ENCODE measurements at places on chromosomes 3 and 15. TPM values are rescaled to one million over a fixed set of nuclear protein-coding genes. Genes with fewer than 3 reads are reported as not detected.

DNA sequence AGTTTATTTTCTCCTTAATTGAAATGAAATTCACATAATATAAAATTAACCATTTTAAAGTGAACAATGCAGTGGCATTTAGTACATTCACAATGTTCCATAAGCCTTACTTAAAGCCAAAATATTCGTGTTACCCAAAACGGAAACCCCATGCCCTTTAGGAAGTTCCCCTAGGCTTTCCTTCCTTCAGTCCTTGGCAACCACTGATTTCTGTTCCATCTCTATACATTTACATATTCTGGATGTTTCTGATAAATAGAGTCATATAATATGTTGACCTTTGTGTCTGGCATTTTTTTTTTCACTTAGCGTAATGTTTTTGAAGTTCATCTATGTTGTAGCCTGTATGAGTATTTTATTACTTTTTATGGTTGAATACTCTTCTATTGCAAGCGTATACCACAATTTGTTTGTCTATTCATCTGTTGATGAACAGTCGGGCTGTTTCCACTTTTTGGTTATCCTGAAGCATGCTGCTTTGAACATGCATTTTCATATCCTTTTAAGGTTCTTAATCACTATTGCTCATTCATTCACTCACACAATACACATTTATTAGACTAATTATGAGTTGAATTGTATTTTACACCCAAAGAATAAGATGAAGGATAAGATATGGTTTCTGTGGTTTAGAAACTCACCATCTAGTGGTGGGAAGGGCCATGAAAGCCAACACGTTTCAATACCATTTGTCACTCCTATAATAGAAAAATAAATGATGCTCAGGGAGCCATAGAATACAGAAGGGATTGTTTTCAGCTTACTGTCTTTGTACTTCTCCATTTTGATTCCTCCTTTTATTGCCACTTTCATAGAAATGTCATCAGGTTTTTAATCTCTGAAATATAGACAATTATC lies 408.2 kb upstream of the CBLB start:
- DNase-seq, result no peak

GRCh38 chr3:46471371-46471914 lies 6.7 kb upstream of the LTF start:
- DNase-seq, result no peak

DNA sequence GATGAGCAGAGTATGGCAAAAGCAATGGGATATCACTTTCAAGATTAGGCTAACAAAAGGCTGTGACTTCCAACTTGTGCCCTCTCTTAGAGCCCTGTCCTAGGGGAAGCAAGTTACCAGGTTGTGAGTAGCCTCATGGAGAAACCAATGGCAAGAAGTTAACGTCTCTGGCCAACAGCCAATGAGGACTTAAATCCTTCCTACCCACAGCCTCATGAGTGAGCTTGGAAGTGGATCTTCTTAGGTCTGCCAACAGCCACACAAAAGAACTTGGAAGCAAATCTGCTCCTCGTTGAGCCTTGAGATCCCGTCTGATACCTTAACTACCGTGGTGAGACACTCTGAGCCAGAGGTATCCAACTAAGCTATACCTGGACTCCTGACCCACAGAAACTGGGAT lies 5.7 kb downstream of the NME9 start:
- no peak for DNase-seq

GRCh38 chr3:150407808-150408220 lies 284 bp upstream of the TSC22D2 start:
- DNase-seq, result no peak

- no peak for DNase-seq
Observed at GRCh38 chr3:73687106-73688004, 62.6 kb upstream of the PDZRN3 start.

- no peak for DNase-seq
Observed at GRCh38 chr3:65642883-65643282, 395.8 kb downstream of the MAGI1 start.

DNA sequence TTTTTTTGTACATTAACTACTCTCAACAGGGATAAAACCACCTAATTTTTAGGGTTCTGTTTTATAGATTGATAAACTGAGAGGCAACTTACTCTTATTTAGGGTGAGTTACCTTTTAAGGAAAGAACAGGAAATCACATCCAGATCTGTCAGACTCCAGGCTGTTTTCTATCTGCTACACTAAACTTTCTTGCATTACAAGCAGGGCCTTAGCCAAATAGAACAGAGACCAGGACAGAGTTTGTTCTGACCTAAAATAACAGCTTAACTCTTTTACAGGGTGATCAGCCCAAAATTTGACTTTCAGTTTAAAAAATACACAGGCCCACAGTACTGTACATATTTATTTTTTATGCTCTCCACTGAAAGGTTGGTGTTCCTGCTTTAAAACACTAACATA lies 38.6 kb downstream of the SGO1 start:
- no peak for DNase-seq

DNA sequence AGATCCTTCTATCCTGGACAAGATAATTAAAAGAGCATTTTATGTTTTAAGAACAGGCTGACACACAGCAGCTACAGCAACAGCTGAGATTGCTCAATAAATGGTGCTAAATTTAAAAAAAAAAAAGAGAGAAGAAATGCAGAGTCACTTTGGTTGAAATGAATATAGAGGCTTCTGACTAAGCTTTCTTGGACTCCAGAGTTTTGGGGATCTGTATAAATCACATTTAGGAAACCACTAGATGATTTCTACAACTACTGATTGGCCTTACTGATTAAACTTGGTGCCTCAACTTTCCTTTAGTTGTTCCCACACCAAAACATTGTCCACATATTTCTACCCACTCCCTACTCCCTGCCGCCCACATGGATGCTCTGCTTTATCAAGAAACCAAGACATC lies 132.9 kb upstream of the ZBTB20 start:
- DNase-seq, result no peak

DNA sequence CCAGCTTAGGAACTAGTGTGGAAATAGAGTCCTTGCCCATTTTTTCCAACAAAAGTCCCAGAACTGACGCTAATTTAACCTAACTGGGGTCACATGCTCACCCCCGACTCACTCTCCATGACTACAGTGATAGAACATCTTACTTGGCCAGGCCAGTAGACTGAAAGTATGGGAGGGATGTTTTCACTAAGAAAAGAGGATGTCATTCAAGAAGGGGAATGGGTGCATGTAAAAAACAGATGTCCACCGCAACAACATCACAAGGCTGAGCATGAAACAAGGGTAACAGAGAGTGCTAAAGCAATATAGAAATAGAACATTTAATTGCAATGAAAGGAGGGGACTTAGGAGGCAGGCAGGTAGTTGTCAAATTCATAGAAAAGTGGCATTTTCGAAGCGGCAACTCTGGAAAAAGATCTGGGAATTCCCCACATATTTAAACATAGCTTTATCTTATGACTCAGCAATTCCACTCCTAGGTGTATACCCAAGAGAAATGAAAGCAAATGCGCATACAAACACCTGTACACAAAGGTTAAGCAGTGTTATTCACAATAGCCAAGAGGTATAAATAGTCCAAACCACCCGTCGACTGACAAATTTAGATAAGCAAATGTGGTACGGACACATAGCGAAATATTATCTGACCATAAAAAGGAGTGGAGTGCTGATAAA lies 41.1 kb upstream of the UBE2E2 start:
- no peak for DNase-seq

DNA sequence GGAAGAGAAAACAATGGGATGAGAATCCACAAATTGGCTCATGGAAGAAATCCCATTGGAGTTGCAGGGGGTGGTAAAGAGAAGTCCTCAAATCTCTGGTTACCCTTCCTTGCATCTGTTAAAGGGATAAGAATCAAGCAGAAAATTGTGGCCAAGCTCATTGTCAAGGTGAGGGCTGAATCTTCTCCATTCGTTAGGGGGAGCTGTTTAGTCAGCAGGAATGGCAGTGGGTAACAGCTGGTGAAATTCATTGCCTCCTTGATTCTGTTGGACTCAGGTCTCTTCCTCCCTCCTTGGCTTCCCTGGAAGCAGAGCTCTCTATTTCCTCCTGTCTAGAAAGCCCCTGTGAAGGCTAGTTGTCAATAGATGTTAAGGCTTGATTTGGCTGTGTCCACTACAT lies 343.1 kb upstream of the SEMA6D start:
- no peak for DNase-seq

- no peak for DNase-seq
Observed at GRCh38 chr15:52221730-52222129, 30.5 kb upstream of the GNB5 start.

- no peak for DNase-seq
Observed at GRCh38 chr15:71323584-71323983, 208.3 kb downstream of the THSD4 start.

LRRC34 gene
- total RNA-seq, result 8.1 TPM

RASL12 gene
- not detected for total RNA-seq

PIF1 gene
- total RNA-seq, result 49.7 TPM

SLC15A2 gene
- 3.7 TPM for total RNA-seq
